Breast epithelium (tissue), 4 donors: ENCODE measurements at places on chromosomes 2 and 18. TPM values are rescaled to one million over a fixed set of nuclear protein-coding genes. Genes with fewer than 3 reads are reported as not detected.

DNA sequence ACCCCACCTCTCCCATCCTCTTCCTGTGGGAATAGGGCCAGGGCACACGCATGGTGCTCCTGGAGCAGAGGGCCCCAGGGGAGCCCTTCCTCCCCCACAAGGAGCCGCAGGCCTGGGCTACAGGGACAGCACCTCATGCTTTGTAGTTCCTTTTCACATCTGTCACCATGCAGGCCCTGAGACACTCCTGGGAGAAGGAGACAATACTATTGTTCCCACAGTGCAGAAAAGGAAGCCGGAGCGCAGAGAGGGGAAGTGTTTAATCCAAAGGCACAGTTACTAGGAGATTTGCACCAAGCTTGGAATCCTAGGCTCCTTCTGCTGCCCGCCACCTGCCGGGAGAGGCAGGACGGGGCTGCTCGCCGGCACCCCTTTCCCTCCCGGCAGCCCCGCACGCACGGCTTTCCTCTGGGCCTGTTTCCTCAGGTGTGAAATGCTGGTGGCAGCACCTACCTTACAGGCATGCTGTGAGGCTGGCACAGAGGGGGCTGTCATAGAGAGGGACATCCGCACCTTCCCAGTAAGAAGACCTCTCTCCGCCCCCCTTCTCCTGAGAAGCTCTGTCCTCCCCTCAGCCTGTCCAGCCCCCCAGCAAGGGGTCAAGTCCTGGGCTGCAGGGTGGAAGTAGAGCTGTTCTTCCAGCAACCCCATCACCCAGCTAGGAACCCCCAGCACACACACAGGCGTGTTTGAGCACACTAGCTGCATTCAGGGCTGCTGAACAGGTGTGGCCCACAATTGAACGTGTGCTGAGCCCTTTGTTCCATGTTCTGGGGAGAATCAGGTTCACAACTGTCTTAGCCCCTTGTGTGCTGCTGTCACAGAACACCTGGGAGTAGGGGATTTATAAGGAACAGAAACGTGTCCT is 62.6 kb downstream of the SMAD7 start:
- DNase-seq, result no peak

The AQP12A gene
- total RNA-seq, result not detected

- DNase-seq, result no peak
Observed at GRCh38 chr18:79186649-79187048, 117.5 kb downstream of the ATP9B start.

- DNase-seq, result no peak
Observed at GRCh38 chr2:16311521-16312440, 353.9 kb downstream of the CYRIA start.

DNA sequence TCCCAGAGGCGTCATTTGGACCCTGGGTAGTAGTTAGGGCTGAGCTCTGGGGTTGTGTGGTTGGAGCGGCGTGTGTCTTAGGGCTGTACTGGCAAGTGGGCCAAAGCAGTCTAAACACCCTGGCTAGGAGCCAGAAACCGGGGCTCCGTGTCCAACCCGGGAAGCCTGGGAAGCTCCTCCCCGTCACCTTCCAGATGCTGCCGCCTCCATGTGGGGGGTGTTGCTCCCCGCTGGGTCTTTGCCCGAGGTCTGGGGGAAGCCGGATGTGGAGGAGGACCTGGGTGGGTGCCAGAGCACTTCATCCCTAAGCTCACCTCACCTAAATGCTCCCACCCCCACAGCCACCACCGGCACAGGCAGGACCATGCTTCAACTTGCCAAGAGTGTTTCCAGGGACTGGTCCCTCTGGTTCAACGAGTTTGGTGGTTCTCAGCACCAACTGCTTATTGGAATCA is 25.4 kb downstream of the TET3 start:
- peak; percentile 91 for DNase-seq

GRCh38 chr2:214196260-214196659 is 214.6 kb upstream of the VWC2L start:
- DNase-seq, result no peak

- no peak for DNase-seq
Observed at GRCh38 chr18:31206071-31206470, 43.4 kb upstream of the DSC1 start.

The RND3 gene
- total RNA-seq, result 105 TPM

The SKOR2 gene
- total RNA-seq, result not detected

- no peak for DNase-seq
Observed at GRCh38 chr18:46680784-46681695, 24.0 kb upstream of the LOXHD1 start.

The ZNF385B gene
- 8.8 TPM for total RNA-seq

The IL37 gene
- total RNA-seq, result not detected

The GALNT3 gene
- 2.4 TPM for total RNA-seq

DNA sequence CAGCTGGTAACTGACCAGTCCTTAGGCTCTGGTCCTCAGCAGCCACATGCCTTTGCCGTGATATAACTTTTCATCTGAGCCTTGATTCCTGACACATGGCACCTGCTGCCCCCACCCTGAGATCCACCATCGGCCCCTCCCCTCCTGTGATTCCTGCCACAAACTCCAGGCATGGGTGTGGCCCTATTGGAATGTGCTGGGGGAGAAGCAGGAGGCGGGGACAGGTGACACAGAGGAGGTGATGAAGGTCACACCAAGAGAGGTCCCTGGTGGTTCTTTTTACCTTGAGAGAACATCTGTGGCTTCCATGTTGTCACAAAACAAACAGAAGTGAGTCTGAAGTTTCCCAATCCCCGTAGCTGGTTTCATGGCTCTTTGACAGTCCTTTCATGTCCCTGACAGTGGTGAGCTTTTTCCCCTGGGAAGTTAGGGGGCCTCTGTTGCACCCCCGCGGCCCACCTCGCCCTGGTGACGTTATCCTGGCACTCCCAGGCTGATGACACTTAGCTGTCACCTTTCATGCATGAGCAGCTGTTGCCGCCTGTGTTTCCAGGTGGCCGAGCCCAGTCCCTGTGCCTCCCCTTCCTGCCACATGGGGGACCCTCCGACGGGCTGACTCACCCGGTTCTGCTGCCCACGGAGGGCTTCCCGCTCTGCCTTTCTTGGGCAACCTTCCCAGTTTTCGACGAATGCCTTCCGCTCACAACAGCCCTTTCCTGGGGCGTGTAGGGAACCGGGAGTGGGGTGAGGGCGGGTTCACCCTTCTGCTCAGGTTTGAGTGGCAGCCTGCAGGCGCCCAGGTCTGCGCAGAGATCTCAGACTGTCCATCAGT is 66.3 kb upstream of the GLI2 start:
- peak; percentile 40 for DNase-seq

DNA sequence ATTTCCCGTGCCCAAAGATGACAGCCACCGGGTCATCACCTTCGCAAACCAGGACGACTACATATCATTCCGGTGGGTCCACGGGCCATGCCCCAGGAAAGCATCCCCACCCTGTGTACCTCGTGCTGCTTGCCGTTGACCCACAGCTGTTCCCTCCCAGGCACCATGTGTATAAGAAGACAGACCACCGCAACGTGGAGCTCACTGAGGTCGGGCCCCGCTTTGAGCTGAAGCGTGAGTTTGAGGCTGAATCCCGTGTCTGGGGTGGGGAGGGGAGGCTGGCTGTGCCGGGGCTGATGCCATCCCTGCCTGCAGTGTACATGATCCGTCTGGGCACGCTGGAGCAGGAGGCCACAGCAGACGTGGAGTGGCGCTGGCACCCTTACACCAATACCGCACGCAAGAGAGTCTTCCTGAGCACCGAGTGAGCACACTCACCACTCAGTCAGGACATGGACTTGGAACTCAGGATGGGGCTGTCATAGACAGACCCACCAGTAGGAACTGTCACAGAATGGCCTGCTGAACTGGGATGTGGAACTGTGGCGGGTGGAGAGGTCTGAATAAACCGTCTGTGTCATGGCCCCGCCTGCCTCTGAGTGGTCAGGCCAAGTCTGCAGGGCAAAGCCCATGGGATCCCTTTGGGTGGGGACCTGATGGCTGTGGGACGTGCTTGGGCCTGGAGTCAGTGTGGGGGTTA is 3.5 kb downstream of the IMP4 start:
- no peak for DNase-seq

The TMEM198 gene
- total RNA-seq, result 1.8 TPM

The DSG2 gene
- total RNA-seq, result 14.1 TPM

The CFAP210 gene
- total RNA-seq, result 0.66 TPM

GRCh38 chr2:43484323-43484930 is 111.4 kb downstream of the THADA start:
- DNase-seq, result no peak

The REG1B gene
- not detected for total RNA-seq

DNA sequence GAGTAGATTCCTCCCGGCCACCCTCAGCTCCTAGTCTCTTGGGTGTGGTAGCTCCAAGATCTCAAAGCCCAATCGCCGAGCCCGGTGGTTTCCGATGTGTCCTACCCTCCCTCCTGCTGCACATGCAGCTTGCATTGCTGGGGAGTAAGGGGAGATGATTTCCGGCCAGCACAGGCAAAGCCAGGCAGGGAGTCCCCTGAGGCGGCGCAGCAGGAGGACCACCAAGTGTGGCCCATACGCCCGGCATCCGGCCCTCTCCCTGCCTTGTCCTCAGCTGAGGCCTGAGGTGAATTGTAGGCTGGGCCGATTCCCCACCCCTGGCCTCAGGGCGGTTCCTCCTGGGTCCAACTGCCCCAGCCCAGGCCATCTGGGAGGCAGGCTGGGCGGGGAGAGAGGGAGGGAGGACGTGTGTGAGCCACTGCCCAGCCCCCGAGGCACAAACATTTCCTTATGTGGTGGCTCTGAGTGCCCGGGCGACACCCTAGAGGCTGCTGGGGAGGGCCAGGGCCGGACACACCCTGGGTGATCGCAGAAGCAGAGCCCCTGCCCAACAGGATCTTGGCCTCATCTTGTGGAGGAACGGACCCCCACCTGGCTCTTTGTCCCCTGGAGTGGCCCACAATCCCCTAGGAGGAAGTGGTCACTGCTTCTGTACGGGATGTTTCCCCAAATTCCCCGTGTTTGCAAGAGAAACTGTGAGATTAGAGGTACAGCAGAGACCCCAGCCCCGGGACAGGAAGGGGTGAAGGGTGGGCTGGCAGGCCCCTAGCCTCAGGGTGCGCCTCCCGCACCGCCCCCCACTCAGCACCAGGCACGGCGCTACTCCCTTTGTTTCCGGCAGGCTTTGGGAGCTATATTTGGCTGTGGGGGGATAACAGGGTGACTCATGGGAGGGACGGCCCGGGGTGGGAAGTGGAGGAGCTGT is 41.9 kb upstream of the PTMA start:
- DNase-seq, result peak; percentile 89

GRCh38 chr2:237260039-237260620 is 153.8 kb downstream of the COL6A3 start:
- DNase-seq, result no peak

- DNase-seq, result no peak
Observed at GRCh38 chr2:145644820-145645302, 1124.9 kb upstream of the ZEB2 start.

GRCh38 chr2:229087843-229088516 is 183.1 kb downstream of the PID1 start:
- DNase-seq, result no peak

The STARD6 gene
- not detected for total RNA-seq

- DNase-seq, result no peak
Observed at GRCh38 chr2:190409616-190410015, 1.5 kb downstream of the MFSD6 start.

- DNase-seq, result peak; percentile 41
Observed at GRCh38 chr2:160493227-160494028, at the start of gene RBMS1. Gene RBMS1 (minus strand): TSS chr2:160493807. CDS start chr2:160493363, 444 bp downstream.

The PROC gene
- not detected for total RNA-seq
